ENCODE measurements at places on chromosomes 3 and 15. TPM values are rescaled to one million over a fixed set of nuclear protein-coding genes. Genes with fewer than 3 reads are reported as not detected.
A peak's percentile ranks its signal among the peaks of the same experiment; 100 is the strongest.

FANCD2OS gene
- not detected for total RNA-seq

CPNE9 gene
- not detected for total RNA-seq

DOCK3 gene
- total RNA-seq: 4.1 TPM

LCTL gene
- total RNA-seq: not detected

TYRO3 gene
- total RNA-seq: 2.9 TPM

DNA sequence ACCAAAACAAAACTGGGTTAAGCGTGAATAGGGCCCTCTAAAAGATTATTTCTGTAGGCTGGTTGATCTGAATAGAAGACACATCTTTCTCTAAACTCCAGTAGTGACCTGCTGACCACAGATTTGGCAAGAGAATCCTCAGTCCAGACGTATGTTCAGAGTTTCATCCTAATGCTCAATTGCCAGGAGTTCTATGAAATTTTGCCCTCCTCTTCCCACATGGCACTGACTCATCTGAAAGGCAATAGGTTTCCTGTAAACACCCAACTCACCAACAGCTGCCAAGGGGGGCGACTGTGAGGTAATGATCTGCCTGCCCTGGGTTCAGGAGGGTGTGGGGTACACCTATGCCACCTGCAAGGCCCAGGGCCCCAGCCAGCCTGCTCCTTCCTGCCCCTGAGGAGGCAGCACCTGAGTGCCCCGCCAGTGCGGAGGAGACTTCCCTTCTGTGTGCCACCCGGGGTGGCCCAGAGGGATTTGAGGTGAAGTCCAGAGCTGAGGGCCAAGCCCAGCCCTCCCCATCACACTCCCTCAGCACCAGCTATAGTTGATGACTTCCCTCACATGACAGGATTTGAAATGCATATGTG, 8.4 kb upstream of the PLA2G4D start:
- DNase-seq: no peak

GRCh38 chr3:136703429-136703828, 48.7 kb downstream of the STAG1 start:
- DNase-seq: no peak

DNA sequence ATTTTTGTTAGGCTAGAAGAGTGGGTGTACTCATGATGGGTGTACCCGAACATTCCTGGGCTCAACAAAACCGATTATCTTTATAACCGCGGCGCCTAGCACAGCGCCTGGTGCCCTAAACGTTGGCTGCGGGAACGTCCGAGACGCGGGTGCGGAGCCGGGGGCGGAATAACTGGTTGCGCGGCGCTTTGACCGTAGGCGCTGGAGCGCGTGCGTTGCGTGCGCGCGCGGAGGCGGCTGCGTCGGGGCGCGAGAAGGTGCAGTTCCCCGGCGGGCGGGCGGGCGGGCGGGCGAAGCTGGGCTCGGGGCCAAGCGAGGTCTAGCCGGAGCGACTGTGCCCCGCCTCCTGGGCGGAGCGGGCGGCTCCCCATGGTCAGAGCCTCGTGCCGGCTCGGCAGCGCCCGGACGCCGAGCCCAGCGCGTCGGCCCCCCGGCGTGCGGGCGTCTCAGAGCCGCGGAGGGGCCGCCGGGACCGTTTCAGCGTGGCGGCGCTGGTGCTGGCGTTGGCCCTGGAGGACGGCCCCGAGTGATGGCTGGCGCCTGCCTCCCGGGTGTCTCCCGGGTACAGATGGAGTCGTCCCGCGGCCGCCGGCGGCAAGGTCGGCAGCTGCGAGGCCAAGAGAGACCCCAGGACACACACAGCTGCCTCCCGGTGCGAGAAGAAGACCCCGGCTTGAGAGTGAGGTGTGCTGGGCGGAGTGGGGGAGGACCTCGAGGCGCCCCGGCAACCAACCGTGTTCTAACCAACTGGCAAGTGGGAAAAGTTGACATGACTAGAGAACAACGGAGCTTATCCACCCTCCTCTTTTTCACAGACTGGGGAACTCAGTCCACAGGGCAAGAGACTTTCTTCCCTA, at the start of gene PLAAT1:
TSS of gene PLAAT1 (plus strand) at position 373 of the 857 bp plus-strand sequence. CDS start 14,429 bp downstream, outside the sequence.
- DNase-seq: no peak

DNA sequence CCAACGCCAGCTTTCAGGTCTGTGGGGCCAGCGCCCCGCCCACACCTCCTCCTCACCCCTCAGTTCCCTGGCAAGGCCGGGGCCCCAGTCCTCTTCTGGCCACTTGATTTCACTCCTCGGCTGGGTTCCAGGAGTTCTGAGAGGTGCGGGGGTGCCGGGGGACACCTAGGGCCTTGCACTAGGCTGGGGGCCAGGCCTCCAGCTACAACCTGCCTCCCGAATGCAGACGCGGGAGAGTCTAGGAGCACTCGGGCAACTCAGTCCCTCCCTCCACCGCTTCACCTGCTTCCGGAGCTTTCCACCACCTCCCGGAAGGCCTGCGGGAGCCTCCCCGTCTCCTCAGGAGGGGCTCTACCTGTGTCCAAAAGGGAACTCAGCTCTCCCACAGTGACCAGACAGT, 35.6 kb downstream of the TNK2 start:
- DNase-seq: no peak

GRCh38 chr15:88612186-88612796, 8.8 kb upstream of the AEN start:
- DNase-seq: no peak

- peak; percentile 67 for DNase-seq
These were observed 9.9 kb upstream of the LEKR1 start for GRCh38 chr3:156816091-156816793.

- no peak for DNase-seq
These were observed 30.7 kb downstream of the CD200R1L start for GRCh38 chr3:112815981-112816380.

DNA sequence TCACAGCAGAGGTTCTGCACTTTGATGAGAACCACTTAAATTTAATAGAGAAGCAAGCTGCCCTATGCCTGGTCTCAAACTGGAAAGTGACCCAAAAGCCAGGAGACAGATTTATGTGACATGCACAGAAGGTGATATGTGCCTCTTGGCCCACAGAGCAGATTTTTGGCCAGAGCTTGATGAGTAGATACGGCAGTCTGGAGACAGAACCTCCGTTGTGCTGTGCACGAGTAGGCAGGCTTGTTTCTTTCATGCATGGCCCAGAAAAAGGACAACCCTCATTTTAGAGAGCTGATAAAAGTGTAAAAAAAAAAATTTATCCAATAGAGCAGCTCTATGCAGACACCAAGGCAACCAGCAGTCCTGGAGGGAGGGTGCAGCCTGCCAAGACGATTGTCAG, 423.1 kb downstream of the CNTN6 start:
- DNase-seq: no peak

DNA sequence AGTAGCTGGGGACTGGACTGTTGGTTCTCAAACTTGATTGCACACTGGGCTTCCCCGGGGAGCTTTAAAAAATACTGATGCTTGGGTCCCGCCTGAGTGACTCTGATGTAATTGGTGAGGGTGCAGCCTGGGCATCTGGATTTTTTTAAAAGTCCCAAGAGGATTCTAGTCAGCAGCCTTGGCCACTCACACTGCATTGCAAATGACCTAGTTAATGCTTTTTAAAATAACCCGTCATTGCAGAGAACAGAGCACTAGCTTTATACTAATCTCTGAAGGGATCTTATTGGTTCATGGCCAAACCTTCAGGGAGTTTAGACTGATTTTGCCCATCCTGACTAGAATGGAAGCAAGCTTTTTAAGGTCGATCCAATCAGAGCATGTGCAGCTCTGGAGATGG, 310.6 kb upstream of the PROK2 start:
- DNase-seq: no peak

- no peak for DNase-seq
These were observed 769.5 kb upstream of the DPPA4 start for GRCh38 chr3:110106805-110107204.

DNA sequence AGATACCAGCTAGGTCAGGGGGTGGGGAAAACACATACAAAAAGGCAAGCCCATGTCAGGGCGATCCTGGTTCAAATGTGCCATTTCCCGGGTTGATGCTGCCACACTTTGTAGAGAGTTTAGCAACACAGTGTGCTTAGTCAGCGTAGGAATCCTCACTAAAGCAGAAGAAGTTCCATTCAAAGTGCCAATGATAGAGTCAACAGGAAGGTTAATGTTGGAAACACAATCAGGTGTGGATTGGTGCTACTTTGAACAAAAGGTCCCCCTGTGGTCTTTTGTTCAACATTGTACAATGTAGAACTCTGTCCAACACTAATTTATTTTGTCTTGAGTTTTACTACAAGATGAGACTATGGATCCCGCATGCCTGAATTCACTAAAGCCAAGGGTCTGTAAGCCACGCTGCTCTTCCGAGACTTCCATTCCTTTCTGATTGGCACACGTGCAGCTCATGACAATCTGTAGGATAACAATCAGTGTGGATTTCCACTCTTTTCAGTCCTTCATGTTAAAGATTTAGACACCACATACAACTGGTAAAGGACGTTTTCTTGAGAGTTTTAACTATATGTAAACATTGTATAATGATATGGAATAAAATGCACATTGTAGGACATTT, 28.9 kb downstream of the TPM1 start:
- DNase-seq: no peak

DNA sequence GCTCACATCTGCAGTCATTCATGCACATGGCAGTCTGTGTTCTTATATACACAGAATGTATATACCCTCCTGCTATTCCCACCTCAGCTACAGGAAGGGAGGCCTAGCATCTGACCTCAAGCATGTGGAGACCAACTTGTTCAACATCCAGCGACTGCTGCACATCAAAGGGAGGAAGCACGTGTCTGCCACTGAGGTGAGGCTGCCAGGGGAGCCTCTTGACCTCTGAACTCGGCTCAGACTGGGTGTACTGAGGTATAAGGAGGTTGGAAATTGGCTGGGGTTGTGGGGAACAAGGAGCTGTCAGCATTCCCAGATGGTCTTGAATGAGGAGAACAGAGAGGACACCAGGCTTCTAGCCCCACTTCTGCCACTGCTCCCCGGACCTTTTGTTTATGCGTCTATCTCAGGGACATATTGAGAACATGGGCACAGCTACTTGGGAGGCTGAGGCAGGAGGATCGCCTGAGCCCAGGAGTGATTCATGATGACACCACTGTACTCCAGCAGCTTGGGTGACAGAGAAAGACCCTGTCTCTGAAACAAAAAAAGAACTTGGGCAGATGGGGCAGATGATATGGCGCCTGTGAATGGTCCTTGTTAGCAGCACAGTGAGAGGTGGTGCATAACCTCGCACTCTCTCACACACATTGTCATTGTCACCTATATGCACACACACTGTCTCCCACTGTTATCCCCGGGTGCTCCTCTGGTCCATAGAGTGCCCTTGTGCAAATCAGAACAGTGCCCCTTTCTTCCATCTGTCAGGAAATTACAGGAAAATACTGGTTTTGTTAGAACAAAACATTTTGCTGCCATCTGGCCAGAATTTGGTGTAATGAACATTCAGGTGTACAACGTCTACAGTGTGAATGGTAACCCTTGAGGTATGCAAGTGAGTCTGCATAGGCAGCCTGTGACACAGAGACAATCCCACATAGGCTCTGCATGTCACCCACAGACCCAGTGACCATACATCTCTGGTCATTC, 5.4 kb downstream of the VILL start:
- peak; percentile 48 for DNase-seq

DNA sequence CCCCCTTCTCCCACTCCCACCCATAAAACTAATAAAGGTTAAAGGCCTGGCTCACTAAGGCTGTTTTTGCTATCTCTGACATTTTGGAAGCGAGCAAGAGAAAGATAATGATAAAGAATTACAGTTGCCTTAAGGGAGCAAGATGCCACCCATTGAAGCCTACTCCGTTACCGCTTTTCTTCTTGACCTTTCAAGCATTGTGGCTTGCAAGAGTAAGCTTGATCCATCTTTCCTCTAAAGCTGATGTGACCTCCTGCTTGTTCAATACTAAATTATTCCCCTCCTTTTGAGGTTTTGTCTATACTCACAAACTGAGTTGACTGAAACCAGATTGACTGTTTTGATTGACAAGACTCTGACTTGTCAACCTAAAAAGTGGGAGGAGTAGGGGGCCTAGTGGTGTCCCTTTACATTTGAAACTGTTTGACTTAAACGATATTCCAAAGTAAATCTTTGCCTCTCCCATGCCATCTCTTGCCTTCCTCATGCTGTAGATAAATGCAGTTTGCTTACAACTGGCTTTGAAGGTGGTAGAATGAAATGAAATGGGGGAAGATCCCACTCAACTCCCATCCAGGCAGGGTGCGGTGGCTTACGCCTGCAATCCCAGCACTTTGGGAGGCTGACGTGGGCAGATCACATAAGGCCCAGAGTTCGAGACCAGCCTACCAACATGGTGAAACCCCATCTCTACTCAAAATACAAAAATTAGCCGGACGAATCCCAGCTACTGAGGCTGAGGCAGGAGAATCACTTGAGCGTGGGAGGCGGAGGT, 8.0 kb downstream of the TRIM71 start:
- DNase-seq: no peak

DNA sequence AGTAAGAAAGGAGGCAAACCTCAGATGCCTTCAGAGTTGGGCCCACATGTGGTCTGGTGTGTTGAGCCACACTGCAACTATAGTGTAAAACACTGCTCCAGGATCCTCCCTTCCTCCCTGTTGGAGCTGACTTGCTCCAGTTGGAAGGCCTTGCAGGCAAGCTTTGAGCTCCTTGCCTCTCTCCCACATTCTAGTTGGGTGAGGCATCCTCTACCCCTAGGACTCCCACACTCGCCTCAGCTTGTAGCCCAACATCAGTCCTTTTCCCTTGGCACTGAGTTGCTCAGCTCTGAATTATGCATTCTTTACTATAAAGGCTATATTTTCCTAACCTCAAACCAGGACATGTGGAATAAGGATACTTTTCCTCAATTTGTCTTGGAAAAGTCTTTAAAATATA, 143.9 kb downstream of the NECTIN3 start:
- DNase-seq: no peak

- DNase-seq: peak; percentile 94
These were observed 2.6 kb upstream of the TIGIT start for GRCh38 chr3:114290911-114291901.

DNA sequence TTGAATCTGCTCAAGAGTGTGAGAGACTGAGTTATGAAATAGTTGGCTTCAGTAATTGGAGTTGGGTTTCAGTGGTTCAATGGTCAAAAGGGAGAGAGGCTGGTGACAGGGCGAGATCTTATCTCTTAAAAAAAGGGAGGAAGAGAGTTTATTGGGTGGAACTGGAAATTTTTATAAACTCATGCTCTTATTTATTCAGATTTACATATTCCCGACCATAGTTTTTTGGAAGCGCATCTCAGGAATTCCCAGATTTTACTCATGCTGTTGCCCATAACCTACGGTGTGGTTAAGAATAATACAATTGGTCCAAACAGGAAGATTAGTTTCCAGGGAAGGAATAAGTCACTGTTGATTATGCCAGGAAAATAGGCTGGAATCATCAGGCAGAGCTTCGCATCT, 41.4 kb downstream of the CD200 start:
- no peak for DNase-seq

GRCh38 chr3:171248426-171249111, 211.6 kb downstream of the TNIK start:
- no peak for DNase-seq

DNA sequence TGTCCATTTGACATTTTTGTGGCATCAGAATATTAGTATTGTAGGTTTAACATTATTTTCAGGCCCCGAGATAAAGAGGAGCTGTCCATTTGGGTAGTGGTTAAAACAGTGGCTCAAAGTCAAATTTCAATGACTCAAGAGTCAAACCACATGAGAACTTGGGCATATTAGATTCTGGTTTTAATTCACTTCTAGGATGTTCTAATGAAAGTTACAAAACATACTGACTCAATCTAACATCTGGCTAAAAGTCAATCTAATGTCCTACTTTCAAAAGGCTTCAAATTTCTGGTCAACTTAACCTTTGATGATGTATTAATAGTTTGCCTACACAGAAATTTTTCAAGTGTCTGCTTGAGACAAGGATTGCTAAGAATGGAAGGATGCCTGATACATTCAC, 112.4 kb downstream of the ABI3BP start:
- DNase-seq: no peak
